Esophagus squamous epithelium (tissue), 5 donors: ENCODE measurements at places on chromosomes 6 and 20.

- DNase-seq: no peak
These were observed 67.7 kb downstream of the SNAP25 start for GRCh38 chr20:10286356-10286755.

GRCh38 chr6:100185615-100186014, 191.6 kb upstream of the MCHR2 start:
- DNase-seq: no peak

- DNase-seq: no peak
These were observed 527 bp downstream of the FBXO30 start for GRCh38 chr6:145814035-145814500.

DNA sequence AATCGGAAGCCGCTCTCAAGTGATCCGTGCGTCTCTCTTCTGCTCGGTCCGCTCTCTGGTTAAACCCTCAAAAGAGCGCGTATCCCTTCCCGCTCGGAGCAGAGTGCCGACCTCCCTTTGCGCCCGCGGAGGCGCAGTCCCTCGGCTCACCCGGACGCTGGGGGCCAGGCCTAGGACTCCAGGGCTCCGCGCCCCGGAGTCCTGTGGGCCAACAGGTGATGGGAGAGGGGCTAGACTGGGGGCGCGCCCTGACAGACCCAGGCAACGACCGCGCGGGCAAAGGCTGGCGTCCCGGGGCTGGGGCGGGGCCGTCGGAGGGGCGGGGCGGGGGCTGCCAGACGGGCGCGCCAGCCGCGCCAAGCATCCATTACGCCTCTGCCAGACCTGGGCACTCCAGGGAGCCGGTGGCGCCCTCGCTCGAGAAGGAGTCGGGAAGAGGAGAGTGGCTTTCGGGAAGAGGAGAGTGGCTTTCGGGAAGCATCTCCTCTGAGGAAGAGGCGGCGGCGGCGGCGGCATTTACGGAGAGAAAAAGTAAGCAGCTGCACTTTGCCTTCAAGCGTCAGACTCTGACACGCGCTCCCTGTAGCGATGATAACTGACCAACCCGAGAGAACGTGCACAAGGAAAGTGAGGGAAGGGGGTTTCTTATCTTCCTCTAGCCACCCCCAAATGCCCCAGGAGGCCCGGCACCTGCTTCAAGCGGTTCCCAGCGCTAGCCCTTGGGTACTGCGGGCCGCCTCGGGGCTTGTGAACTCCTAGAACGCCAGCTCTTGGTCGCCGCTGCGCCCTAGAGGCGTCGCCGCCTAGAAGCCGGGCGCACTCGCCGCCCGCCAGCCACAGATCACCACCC, 2.6 kb downstream of the EPHA7 start:
- DNase-seq: no peak

DNA sequence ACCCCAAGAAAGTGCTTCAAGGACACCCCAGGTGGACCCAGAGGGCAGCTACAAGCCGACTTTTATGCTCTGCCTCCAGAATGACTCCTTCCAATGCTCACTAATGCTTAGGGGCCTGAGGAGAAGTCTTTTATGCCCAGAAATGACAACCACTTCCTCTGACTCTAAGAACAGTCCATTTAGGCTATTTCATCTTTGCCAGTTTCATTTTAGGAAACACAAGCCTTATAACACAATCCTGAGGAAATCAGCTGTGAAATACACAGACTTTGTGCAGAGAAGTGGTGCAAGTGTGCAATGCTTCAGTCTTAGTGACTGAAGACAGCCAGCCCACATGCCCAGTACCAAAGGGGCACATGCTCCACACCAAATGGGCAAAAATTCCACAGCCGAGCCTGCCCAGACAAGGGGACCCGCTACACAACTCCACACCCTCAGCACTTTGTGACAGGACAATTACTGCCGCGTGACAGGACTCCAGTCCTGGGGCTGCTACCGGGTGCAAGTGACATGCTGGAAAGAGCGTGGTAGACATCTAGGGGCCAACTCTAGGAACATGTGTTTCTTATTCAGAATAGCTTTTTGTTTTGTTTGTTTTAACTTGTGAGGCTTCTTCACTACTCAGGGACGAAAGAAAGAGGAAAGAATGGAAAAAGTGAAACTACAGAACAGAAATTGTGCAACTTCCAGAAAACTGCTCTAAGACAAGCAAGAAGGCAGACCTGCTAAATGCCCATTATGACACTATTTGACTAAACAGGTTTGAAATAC, 28.2 kb upstream of the PLAGL1 start:
- DNase-seq: no peak

GRCh38 chr6:43286980-43287716, 10.9 kb upstream of the SLC22A7 start:
- no peak for DNase-seq

- DNase-seq: no peak
These were observed 203.3 kb downstream of the RNGTT start for GRCh38 chr6:88760091-88760490.

DNA sequence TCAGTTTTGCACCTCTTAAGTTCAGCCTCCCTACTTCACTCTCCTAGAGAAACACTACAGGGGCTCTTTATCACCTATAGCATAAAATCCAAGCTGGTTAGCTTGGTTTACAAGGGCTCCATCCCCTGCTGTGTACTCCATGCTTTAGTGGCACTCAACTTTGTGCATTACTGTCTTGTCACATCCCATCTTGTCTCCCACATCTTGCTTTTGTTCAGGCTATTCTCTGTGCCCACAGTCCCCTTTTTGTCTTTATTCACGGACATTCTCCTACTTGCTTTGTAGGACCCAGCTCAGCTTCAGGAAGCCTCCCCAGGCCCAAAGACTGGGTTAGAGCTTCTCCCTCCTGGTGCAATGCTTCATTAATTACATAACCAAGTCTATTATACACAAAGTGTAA, 107.9 kb upstream of the SPACA1 start:
- DNase-seq: no peak

GRCh38 chr6:21953831-21954801, 342.7 kb downstream of the PRL start:
- no peak for DNase-seq

- no peak for DNase-seq
These were observed 277.9 kb upstream of the IRAK1BP1 start for GRCh38 chr6:78589436-78589835.

DNA sequence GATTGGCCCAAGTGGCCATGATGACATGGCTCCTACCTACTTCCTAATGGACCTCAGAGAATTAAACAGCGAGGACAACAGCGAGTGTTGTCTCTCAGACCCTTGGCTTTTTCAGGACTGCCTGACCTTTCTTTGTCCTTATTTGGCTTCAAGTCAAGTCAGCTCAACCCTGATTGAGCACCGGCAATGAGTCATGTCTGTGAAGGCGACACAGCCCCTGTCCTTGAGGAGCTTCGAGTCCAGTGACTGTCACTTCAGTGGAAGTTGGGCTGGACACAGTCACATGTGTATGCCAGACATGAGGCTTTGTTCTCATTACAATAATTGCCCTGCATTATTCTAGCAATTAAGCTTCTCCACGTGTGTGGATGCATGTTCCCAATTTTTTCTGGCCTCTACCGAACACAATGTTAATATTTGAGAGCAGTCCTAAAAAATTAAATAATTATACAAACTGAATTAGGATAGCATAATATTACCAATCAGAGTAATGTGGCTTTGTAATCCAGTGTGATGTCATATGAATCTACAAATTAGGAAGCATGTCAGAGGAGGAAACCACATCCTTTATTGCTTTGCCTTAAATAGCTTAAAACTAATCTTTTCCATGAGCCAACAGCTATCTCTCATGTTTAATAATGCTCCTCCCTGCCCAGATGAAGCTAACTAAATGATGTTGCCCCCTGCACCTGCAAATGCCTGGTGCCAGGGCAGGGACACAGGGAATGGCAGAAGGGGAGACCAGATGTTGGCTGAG, 178.6 kb downstream of the CDH26 start:
- DNase-seq: no peak

GRCh38 chr20:24277196-24277595, 192.2 kb upstream of the SYNDIG1 start:
- DNase-seq: no peak

DNA sequence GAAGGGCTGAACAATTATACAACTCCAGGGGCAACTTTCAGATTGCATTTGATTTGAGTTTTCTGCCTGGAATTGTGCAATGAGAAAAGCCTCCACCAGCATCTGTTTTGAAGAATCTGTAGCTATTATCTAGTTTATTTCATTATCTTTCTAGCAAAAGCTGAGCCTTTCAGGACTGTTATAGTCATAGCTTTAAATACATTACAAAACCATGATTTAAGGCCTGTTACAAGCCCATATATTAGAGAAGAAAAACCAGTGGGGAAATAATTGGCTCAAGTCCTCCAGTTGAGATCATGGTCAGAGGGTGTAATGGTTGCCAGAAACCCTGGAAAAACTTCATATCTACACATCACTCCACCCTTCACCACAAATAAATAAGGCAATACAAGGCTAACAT, 676.2 kb downstream of the HDGFL1 start:
- no peak for DNase-seq

DNA sequence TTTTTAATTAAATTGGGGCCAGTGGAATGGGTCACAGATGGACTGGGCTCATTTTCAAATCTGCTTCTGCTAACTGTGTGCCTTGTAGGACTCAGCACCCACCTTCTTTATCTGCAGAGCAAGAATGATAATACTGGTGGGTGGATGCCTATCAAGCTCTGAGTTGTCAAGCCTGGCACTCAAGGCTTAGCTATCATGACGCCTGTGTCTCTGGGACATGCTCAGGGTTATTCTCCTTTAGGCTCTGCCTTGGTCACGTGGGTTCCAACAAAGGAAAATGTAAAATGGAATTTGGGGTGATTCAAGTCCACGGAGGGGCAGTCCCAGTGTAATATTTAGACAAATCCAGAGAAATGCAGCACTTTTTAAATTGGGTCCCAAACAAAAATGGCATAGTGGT, 202.3 kb downstream of the TSHZ2 start:
- DNase-seq: no peak

DNA sequence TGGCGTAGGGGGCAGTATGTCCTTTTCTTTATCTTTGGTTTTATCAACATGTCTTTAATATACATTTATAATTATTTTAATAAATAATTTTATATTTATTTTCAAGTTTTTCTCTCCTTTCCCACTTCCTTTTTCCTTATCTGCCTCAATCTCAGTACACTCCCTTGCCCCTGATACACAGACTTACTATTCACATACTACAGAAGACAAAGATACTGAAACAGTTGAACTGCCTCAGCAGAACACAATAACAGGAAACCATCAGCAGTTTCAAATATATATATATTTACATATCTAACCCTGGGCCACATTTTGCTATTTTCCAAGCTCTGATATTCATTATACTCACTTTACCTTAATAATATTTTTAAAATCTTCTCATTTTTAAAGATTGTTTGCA, 19.8 kb downstream of the IBTK start:
- DNase-seq: no peak

- DNase-seq: no peak
These were observed 47.9 kb upstream of the SRPK1 start for GRCh38 chr6:35968821-35969220.

GRCh38 chr6:64955435-64955848, 751.6 kb downstream of the EYS start:
- DNase-seq: no peak

- no peak for DNase-seq
These were observed 9.8 kb downstream of the RIMS4 start for GRCh38 chr20:44800391-44801046.
